ENCODE measurements at places on chromosomes 4 and X.

GRCh38 chrX:115900425-115900824 lies 270.1 kb upstream of the AGTR2 start:
- DNase-seq = no peak

DNA sequence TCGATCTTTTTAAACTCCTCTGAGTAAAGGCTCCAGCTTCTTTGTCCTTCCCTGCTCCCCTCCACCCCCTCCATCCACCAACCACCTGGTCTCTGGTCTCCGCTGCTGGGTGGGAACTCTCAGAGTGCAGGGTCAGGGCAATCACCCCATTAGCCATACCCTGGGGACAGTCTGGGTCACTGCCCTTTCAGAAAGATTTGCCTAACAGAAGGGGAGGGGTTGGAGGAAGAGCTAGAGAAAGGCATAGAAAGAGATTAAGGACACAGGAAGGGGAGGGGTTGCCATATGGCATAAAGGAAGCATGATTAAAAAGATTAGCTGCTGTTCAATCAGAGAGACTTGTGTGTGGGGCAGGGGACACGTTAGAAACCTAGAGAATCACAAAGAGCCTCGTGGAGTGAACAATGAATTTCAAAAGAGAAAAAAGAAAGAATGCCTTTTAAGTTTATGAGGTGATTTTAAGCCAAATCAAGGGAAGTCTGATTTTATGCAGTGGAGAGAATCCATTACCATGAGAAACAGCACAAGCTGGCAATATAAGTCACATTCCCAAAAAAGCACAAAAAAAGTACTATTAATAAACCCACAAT lies 115.5 kb upstream of the ACSL4 start:
- DNase-seq = no peak

DNA sequence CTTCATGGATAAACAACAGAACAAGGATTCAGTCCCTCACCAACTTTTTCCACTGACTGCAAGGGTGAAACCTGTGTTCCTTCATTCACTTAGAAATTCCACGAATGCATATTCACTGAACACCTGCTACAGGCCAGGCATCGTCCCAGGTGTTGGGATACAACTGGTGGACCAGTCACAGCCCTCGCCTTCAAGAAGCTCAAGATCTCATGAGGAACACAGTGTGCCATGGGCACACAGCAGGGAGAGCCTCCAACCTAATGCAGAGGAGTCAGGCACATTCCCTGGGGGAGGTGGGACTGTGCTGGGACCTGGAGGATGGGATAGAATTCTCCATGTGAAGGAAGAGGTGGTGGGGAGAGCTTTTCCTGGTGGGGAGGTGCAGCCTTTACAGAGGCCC lies 107.6 kb upstream of the PDLIM3 start:
- DNase-seq = no peak

GRCh38 chr4:176534566-176534965 lies 214.8 kb downstream of the SPCS3 start:
- DNase-seq = no peak

- no peak for DNase-seq
Observed at GRCh38 chrX:19372547-19373331, 29.0 kb downstream of the PDHA1 start.

GRCh38 chr4:5448221-5448620 lies 260.1 kb downstream of the EVC2 start:
- no peak for DNase-seq

DNA sequence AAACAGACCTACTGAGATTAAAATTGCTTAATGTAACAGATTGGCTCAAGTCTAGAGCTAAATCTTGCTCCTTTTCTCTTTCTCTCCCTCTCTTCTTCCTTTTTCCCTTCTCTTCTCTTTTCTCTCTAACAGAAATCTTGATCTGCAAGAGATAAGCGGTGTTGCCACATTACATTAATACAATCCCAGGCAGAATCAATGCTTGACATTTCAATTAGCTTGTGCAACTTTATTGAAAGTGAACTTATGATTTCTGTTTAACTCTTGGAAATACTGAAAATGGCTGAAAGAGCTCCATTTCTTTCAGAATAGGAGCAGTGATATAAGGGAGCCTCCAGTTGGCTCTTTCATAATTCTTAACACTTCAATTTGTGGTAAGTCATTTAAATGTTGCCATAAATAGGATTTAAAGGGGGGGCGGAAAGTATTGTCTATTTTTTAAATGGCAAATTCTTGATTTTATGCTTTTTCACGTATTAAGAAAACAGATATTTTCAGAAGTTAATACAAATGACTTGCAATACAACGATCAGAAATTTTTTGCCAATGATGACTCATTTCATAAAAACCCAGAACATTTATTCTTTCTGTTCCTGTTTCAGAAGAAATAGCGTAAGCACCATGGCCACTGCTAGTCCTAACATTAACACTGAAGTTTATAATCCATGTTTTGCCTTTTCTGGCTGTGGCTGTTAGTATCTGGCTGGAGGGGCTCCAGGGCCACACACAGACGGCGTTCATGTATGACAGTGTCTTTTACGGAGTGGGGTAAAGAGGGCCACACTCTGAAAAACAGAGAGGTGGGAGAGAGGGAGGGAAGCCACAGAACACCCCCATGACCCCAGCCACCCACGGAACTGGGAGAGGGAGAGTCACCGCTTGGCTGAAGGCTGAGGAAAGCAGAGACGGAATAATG lies 115.7 kb upstream of the FAT1 start:
- DNase-seq = no peak

- DNase-seq = no peak
Observed at GRCh38 chr4:79611026-79611425, 203.0 kb upstream of the GK2 start.

Data from activated CD4-positive, alpha-beta T cell treated with anti-CD3 and anti-CD28 coated beads, Interleukin-2, amount 50 U/mL, for 4 hours (primary cell).